Pancreas (tissue), 10 donors: ENCODE measurements at places on chromosomes 11 and 22. TPM values are rescaled to one million over a fixed set of nuclear protein-coding genes. Genes with fewer than 3 reads are reported as not detected.

GRCh38 chr11:3225159-3225758 is 6.6 kb upstream of the MRGPRG start:
- no peak overlapping the region for H3K27ac ChIP-seq
- H3K4me1 ChIP-seq = no peaks in the 10 kb centered on the region
- no peak overlapping the region for H3K4me3 ChIP-seq
- no peaks in the 10 kb centered on the region for H3K36me3 ChIP-seq

GRCh38 chr11:77250881-77251640 is 50.4 kb downstream of the GDPD4 start:
- no peak for DNase-seq
- no peaks in the 10 kb centered on the region for H3K27me3 ChIP-seq
- no peak overlapping the region for H3K4me3 ChIP-seq
- no peaks in the 10 kb centered on the region for H3K36me3 ChIP-seq
- H3K27ac ChIP-seq = no peak overlapping the region

- H3K27ac ChIP-seq = no peak overlapping the region
- H3K4me1 ChIP-seq = peaks cover 8% of the 10 kb centered on the region
- H3K27me3 ChIP-seq = no peaks in the 10 kb centered on the region
- DNase-seq = no peak
- H3K4me3 ChIP-seq = no peak overlapping the region
These were observed 132.1 kb upstream of the BMAL1 start for GRCh38 chr11:13145461-13145860.

DDT gene
- polyA plus RNA-seq = 204 TPM

DNA sequence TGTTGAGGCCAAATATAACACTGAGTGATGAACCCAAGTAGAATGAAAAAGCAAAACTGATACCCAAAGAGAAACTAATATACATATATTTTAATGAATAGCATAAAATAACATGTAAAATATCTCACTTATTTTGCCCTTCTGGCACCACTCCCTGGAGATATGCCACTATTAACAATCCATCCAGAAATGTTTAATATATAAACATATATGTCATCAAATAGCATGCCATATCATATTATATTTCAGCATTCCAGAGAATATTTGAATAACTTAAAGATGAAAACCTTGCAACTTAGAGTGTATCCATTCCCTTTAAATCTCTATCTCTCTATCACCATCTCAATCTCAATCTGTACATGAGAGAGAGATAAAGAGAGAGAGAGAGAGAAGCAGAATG is 1073.3 kb upstream of the RAG2 start:
- H3K36me3 ChIP-seq = no peaks in the 10 kb centered on the region
- no peaks in the 10 kb centered on the region for H3K27me3 ChIP-seq
- DNase-seq = no peak
- H3K4me1 ChIP-seq = no peaks in the 10 kb centered on the region
- no peak overlapping the region for H3K4me3 ChIP-seq

GGTLC2 gene
- not detected for polyA plus RNA-seq

OTOG gene
- not detected for polyA plus RNA-seq

DNA sequence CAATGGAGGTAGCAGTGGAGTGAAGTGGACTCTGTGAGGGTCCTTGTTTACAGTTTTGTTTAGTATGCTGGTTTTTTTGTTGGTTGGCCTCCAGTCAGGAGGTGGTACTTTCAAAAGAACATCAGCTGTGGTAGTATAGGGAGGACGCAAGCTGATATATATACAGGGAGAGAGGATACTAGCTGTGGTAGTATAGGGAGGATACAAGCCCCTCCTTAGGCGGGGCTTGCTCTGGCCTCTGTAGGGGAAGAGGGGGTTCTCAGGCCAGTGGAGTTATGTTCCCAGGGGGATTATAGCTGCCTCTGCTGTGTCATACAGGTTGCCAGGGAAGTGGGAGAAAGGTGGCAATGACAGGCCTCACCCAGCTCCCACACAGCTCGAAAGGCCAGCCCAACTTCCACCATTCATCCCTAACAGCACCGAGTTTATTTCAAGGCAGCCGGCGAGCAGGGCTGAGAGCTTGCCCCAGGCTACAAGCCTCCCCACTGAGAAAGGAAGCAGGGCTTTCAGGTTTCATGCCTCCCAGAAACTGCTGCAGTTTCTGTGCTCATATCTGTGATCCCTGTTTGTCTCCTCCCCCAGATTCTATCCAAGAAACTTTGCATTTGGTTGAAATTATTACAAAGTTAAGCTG is 10.4 kb downstream of the OR52E6 start:
- no peaks in the 10 kb centered on the region for H3K4me1 ChIP-seq
- H3K36me3 ChIP-seq = no peaks in the 10 kb centered on the region
- no peak for DNase-seq

DNA sequence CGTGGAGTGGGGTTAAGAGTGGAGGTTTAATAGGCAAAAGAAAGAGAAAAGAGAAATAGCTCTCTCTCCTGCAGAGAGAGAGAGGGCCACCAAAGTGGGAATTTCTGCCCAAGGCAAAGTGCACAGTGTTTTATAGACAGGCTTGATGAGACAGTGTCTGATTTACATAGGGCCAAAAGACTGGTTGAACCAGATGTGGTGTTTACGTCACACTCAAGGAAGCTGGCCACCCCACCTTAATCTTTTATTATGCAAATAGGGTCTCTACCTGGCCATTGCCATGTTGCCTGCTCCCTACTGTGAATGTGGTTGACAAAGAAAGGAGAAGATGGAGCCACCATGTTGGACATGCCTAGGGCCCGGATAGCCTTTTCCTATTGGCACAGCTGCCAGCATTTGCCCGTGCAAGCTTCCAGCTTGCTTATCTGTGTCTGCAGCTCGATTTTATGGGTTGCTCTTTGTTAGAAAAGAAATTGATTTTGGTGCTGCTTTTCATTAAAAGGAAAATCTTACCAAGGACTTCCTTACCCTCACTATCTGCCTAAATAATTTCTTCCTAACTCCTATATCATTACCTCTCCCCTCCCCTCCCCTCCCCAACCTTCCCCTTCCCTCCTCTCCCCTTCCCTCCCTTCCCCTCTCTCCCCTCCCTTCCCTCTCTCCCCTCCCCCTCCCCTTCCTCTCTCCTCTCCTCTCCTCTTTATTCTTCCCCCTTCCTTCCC is 436.0 kb downstream of the NELL1 start:
- H3K27me3 ChIP-seq = no peaks in the 10 kb centered on the region
- no peak overlapping the region for H3K27ac ChIP-seq
- no peak overlapping the region for H3K4me3 ChIP-seq
- H3K36me3 ChIP-seq = no peaks in the 10 kb centered on the region
- no peaks in the 10 kb centered on the region for H3K4me1 ChIP-seq
- no peak for DNase-seq

GRCh38 chr11:132310390-132311375 is 940.3 kb downstream of the NTM start:
- H3K4me3 ChIP-seq = no peak overlapping the region
- DNase-seq = no peak
- no peaks in the 10 kb centered on the region for H3K4me1 ChIP-seq
- no peaks in the 10 kb centered on the region for H3K27me3 ChIP-seq
- H3K36me3 ChIP-seq = no peaks in the 10 kb centered on the region
- H3K27ac ChIP-seq = no peak overlapping the region

OR52E6 gene
- polyA plus RNA-seq = not detected

FIBIN gene
- 1.3 TPM for polyA plus RNA-seq

TUB gene
- polyA plus RNA-seq = 0.68 TPM

GRCh38 chr11:63599211-63600122 is 14.8 kb downstream of the PLAAT3 start:
- H3K4me3 ChIP-seq = no peak overlapping the region
- H3K27ac ChIP-seq = no peak overlapping the region

DNA sequence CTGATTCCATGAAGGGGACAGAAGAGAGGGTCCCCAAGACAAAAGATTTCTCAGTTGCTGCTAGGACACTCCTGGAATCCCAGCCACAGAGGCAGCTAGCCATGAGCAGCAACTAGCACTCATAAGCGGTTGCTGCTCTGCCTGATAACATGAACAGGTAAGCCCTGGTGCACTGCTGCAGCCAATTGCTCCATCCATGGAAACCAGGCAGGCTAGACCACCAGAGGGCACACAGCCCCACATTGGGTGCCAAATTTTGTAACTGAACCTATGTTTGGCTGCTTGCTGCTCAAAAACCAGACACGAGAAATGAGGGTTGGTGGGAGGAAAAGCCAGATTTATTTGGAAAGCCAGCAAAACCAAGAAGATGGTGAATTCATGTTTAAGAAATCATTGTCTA is 21.9 kb upstream of the QSER1 start:
- H3K27me3 ChIP-seq = no peaks in the 10 kb centered on the region
- H3K4me1 ChIP-seq = no peaks in the 10 kb centered on the region
- no peaks in the 10 kb centered on the region for H3K36me3 ChIP-seq
- H3K4me3 ChIP-seq = no peak overlapping the region
- no peak overlapping the region for H3K27ac ChIP-seq

SLC22A25 gene
- polyA plus RNA-seq = not detected

DNA sequence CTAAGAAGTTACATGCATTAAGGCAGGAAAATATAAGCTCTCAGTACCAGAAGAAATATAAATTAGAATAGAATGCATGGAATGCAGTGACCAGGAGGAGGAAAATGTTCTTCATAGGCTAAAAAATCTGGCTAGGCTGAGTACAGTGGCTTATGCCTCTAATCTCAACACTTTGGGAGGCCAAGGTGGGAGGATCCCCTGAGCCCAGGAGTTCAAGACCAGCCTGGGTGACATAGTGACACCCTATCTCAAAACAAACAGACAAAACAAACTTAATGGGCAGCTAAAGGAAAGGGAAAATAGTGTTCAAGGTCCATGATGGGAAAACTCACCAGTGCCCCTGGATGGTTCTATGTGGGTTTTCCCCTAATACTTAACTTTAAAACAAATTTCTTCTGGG is 78.3 kb upstream of the RASSF10 start:
- no peak for DNase-seq
- no peak overlapping the region for H3K4me3 ChIP-seq
- H3K27ac ChIP-seq = no peak overlapping the region
- no peaks in the 10 kb centered on the region for H3K27me3 ChIP-seq

GRCh38 chr22:35697142-35697541 is 20.5 kb upstream of the APOL5 start:
- H3K27ac ChIP-seq = no peak overlapping the region
- no peaks in the 10 kb centered on the region for H3K36me3 ChIP-seq
- no peaks in the 10 kb centered on the region for H3K4me1 ChIP-seq
- no peaks in the 10 kb centered on the region for H3K27me3 ChIP-seq
- no peak overlapping the region for H3K4me3 ChIP-seq
- no peak for DNase-seq

- no peak overlapping the region for H3K4me3 ChIP-seq
- H3K36me3 ChIP-seq = no peaks in the 10 kb centered on the region
- no peaks in the 10 kb centered on the region for H3K27me3 ChIP-seq
- no peaks in the 10 kb centered on the region for H3K4me1 ChIP-seq
These were observed 904.4 kb downstream of the BRD1 start for GRCh38 chr22:48923165-48923865.
